ENCODE measurements at places on chromosomes 13 and 19.

- H3K4me3 ChIP-seq: no peak overlapping the region
- H3K27me3 ChIP-seq: no peaks in the 10 kb centered on the region
- no peak overlapping the region for H3K27ac ChIP-seq
- H3K4me1 ChIP-seq: peaks cover 70% of the 10 kb centered on the region
- peaks cover 13% of the 10 kb centered on the region for H3K36me3 ChIP-seq
These were observed 123.1 kb downstream of the ITGBL1 start for GRCh38 chr13:101575581-101575980.

GRCh38 chr19:46975011-46975924, 44.4 kb upstream of the NPAS1 start:
- H3K4me3 ChIP-seq: peak overlapping the region; percentile 26
- peak overlapping the region; percentile 95 for H3K27ac ChIP-seq
- H3K27me3 ChIP-seq: peaks cover 3% of the 10 kb centered on the region
- peak; percentile 26 for DNase-seq

GRCh38 chr13:112956571-112957294, 12.3 kb upstream of the MCF2L start:
- no peaks in the 10 kb centered on the region for H3K4me1 ChIP-seq
- H3K4me3 ChIP-seq: no peak overlapping the region
- H3K27me3 ChIP-seq: peaks cover 36% of the 10 kb centered on the region
- no peak overlapping the region for H3K27ac ChIP-seq
- H3K36me3 ChIP-seq: no peaks in the 10 kb centered on the region

GRCh38 chr13:48233046-48233888, at the start of gene ITM2B:
ITM2B (plus strand) TSS chr13:48233206; CDS start chr13:48233361, 155 bp downstream.
- no peaks in the 10 kb centered on the region for H3K36me3 ChIP-seq
- peak within 1 kb of the TSS; percentile 87 for H3K27ac ChIP-seq
- peak; percentile 37 for DNase-seq
- peaks cover 47% of the 10 kb centered on the region for H3K4me1 ChIP-seq
- peaks cover 13% of the 10 kb centered on the region for H3K27me3 ChIP-seq
- peak within 1 kb of the TSS; percentile 96 for H3K4me3 ChIP-seq

DNA sequence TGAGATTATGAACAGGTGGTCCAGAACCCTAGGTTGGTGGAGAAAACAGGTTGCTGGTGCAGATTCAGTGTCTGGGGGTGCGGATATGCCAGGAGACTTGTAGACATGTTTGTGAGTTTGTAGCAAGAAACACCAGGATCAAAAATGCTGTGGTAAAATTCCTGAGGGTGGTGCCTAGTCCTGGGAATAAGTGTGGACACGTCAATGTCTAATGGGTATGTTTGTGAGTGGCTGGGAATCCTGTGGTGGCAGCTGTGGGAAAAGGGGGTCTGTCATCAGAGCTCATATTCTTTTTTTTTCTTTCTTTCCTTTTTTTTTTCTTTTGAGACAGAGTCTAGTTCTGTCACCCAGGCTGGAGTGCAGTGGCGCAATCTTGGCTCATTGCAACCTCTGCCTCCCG, 7.2 kb downstream of the ZNF708 start:
- no peak for DNase-seq
- H3K4me1 ChIP-seq: peaks cover 16% of the 10 kb centered on the region
- H3K4me3 ChIP-seq: no peak overlapping the region
- H3K36me3 ChIP-seq: peaks cover 78% of the 10 kb centered on the region

DNA sequence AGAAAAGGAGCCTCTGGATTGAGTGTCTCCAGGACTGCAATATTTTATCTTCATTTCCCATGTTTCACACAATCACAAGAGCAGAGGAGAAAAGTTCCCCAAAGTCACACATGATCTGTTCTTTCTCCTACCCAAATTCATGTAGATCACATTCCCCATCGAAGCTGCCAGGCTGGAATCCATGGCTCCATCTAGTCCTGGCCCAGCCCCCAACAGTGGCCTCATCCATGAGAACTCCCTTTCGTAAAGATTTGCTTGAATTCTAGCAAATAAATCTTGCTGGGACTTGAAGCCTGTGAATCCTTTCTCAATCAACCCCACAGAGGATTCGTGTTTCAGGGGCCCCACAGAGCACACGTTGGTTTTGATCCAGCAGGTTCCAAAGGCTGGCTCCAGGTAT, 109.5 kb downstream of the COL4A1 start:
- no peak for DNase-seq
- H3K27ac ChIP-seq: no peak overlapping the region
- peaks cover 2% of the 10 kb centered on the region for H3K27me3 ChIP-seq
- no peak overlapping the region for H3K4me3 ChIP-seq

- no peaks in the 10 kb centered on the region for H3K36me3 ChIP-seq
- no peak for DNase-seq
- no peak overlapping the region for H3K4me3 ChIP-seq
- H3K27ac ChIP-seq: no peak overlapping the region
- H3K27me3 ChIP-seq: no peaks in the 10 kb centered on the region
- H3K4me1 ChIP-seq: no peaks in the 10 kb centered on the region
These were observed 79.9 kb upstream of the GPC6 start for GRCh38 chr13:93146584-93147297.

GRCh38 chr13:19624265-19624664, 9.2 kb upstream of the MPHOSPH8 start:
- no peak overlapping the region for H3K27ac ChIP-seq
- no peak for DNase-seq
- no peak overlapping the region for H3K4me3 ChIP-seq
- H3K36me3 ChIP-seq: no peaks in the 10 kb centered on the region
- no peaks in the 10 kb centered on the region for H3K27me3 ChIP-seq

DNA sequence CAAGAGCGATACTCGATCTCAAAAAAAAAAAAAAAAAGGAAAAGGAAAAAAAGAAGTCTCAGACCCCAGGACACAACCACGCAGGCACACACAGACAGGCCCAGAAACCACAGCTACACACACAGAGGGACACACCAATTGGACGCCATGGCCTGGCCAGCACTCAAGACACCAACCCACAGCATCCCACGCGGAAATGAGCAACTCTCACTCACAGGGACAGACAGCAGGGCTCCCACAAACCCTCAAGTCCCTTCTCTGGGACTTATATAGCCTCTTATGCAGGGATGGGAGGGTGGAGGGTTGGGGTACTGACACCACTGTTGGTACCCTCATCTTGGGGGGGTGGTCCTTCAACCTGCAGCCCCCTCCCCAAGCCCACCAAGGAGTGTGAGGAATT, 5.9 kb downstream of the NOTCH3 start:
- peak; percentile 22 for DNase-seq
- peak overlapping the region; percentile 71 for H3K27ac ChIP-seq
- no peaks in the 10 kb centered on the region for H3K36me3 ChIP-seq
- H3K4me3 ChIP-seq: peak overlapping the region; percentile 77

- H3K27ac ChIP-seq: no peak overlapping the region
- DNase-seq: no peak
- H3K4me3 ChIP-seq: no peak overlapping the region
- peaks cover 14% of the 10 kb centered on the region for H3K4me1 ChIP-seq
- H3K27me3 ChIP-seq: peaks cover 1% of the 10 kb centered on the region
- peaks cover 6% of the 10 kb centered on the region for H3K36me3 ChIP-seq
These were observed 1.3 kb upstream of the ZNF30 start for GRCh38 chr19:34925278-34925855.

- H3K27me3 ChIP-seq: no peaks in the 10 kb centered on the region
- H3K27ac ChIP-seq: peak within 1 kb of the TSS; percentile 76
- peaks cover 13% of the 10 kb centered on the region for H3K36me3 ChIP-seq
- no peak for DNase-seq
- peak within 1 kb of the TSS; percentile 81 for H3K4me3 ChIP-seq
These were observed at the start of gene HMG20B for GRCh38 chr19:3572855-3573161. HMG20B (plus strand) TSS chr19:3572944; CDS start chr19:3573310, 366 bp downstream.

- H3K4me1 ChIP-seq: peaks cover 33% of the 10 kb centered on the region
- H3K4me3 ChIP-seq: peak overlapping the region; percentile 100
- H3K36me3 ChIP-seq: peaks cover 18% of the 10 kb centered on the region
- H3K27ac ChIP-seq: peak overlapping the region; percentile 100
- H3K27me3 ChIP-seq: peaks cover 31% of the 10 kb centered on the region
These were observed 1.5 kb upstream of the MYADM start for GRCh38 chr19:53865918-53866864.

GRCh38 chr19:45477713-45478453, 10.1 kb downstream of the FOSB start:
- H3K27ac ChIP-seq: peak overlapping the region; percentile 93
- H3K27me3 ChIP-seq: peaks cover 60% of the 10 kb centered on the region
- H3K36me3 ChIP-seq: peaks cover 20% of the 10 kb centered on the region
- peaks cover 65% of the 10 kb centered on the region for H3K4me1 ChIP-seq

- no peak overlapping the region for H3K27ac ChIP-seq
- no peak overlapping the region for H3K4me3 ChIP-seq
- no peaks in the 10 kb centered on the region for H3K36me3 ChIP-seq
- no peak for DNase-seq
- H3K27me3 ChIP-seq: peaks cover 16% of the 10 kb centered on the region
These were observed 9.3 kb upstream of the LAIR1 start for GRCh38 chr19:54373781-54374631.

- DNase-seq: no peak
- H3K27ac ChIP-seq: no peak overlapping the region
- peaks cover 74% of the 10 kb centered on the region for H3K36me3 ChIP-seq
- H3K4me3 ChIP-seq: no peak overlapping the region
- H3K27me3 ChIP-seq: no peaks in the 10 kb centered on the region
These were observed 13.4 kb downstream of the RB1 start for GRCh38 chr13:48316826-48317510.

DNA sequence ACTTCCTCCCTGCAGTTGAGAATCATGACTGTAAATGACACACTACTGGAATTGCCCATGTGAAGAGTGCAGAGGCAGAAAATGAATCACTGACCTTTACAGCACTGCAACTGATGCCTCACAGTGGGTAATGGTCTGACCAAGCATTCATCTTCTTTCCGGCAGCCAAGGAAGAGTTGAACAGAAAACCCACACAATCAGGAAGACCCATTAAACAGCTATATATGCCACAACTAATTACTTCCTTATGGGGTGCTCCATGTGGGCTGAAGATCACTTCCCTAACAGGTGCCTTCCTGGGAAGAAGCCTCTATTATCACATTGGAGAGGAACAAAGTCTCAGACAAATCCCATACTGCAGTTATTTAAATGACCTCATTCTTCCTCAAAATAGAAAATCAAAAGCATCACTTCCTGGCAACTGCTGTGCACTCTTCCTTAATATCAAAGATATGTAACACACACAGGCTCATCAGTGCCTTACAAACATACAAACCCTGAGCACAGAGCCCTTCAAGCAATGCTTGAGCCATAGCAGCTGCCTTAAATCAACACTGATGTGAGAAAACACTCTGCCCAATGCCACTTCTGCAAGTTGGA, 45.8 kb downstream of the RUBCNL start:
- peak overlapping the region; percentile 9 for H3K27ac ChIP-seq
- H3K36me3 ChIP-seq: no peaks in the 10 kb centered on the region
- DNase-seq: peak; percentile 50
- H3K27me3 ChIP-seq: peaks cover 19% of the 10 kb centered on the region
- H3K4me3 ChIP-seq: no peak overlapping the region

DNA sequence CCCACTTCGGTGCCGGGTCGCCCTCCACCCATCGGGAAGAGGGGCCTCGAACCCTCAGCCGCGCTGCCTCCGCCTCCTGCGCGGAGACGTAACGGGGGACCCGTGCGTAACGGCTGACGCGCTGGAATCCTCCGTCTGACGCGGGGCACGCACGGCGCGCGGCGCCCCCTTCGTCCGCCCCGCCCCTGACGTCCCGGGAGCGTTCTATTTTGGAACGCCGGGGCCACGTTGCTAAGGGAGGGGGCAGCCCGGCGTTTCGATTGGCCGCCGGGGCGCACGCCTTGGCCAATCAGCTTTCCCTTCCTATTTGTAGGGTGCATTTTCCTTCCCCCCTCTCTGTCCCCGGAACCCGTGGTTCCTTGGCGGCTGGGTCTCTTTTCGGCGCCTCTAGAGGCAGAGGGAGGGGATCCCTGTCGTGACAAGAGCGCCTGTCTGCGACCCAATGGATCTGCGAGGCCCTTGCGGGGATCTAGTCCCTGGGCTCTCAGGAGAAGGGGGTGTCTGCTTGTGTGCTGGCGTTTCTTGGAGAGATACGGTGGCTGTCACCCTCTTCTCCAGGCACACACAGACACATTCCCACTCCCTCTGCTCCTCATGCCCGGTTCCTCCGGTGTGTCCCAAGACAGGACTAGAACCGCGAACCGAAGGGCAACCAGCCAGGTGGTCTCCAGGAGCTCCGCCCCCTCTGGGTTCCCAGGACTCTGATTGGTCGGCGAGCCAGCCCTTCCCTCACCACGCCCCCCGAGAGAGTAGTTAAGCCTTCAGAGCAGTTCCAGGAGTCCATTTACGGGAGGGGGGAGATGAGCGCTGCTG, 1.5 kb downstream of the FOSB start:
- peak overlapping the region; percentile 89 for H3K4me3 ChIP-seq
- peak; percentile 86 for DNase-seq
- H3K27me3 ChIP-seq: peaks cover 64% of the 10 kb centered on the region
- peaks cover 54% of the 10 kb centered on the region for H3K4me1 ChIP-seq
- peaks cover 15% of the 10 kb centered on the region for H3K36me3 ChIP-seq

DNA sequence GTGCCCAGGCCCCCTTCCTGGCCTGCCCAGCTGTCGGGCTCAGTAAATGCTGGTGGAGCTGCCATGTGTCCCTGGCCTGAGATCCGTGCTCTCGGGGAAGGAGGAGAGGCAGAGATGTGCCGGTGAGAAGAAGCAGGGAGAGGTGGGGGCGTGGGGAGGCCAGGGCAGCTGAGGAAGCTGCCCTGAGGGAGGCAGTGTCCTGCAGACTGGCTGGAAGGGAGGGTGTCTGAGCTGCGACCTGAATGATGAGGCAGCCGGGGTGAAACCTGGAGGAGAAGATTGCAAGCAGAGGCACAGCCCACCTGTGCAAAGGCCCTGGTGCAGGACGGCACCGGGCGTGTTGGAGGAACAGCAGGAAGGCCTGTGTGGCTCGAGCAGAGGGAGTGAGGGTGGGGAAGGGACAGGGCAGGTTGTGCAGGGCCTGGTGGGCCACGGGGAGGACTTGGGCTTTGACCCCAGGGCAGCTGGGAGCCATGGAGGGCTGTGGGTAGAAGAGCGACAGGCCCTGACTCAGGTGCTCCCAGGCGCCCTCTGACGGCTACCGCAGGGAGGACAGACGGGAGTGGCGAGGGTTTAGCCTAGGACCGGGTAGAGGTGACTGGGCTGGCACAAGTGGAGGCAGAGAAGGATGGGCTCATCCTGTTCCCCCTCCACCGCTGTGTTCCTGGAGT, 14.0 kb upstream of the CELF5 start:
- no peaks in the 10 kb centered on the region for H3K36me3 ChIP-seq
- no peak overlapping the region for H3K27ac ChIP-seq
- no peak overlapping the region for H3K4me3 ChIP-seq
- DNase-seq: peak; percentile 17

GRCh38 chr13:109481040-109481439, 305.3 kb downstream of the IRS2 start:
- no peak overlapping the region for H3K4me3 ChIP-seq
- H3K36me3 ChIP-seq: no peaks in the 10 kb centered on the region
- H3K4me1 ChIP-seq: peaks cover 23% of the 10 kb centered on the region
- H3K27ac ChIP-seq: no peak overlapping the region

GRCh38 chr19:18145391-18145999, 7.5 kb upstream of the PIK3R2 start:
- H3K4me1 ChIP-seq: no peaks in the 10 kb centered on the region
- peaks cover 2% of the 10 kb centered on the region for H3K27me3 ChIP-seq
- H3K4me3 ChIP-seq: no peak overlapping the region
- H3K27ac ChIP-seq: no peak overlapping the region
- DNase-seq: no peak
- peaks cover 24% of the 10 kb centered on the region for H3K36me3 ChIP-seq

GRCh38 chr13:23979361-23980159, 82.3 kb upstream of the C1QTNF9B start:
- no peaks in the 10 kb centered on the region for H3K27me3 ChIP-seq
- peak overlapping the region; percentile 100 for H3K4me3 ChIP-seq
- peak; percentile 79 for DNase-seq

Data from HFFc6 (cell line).